ENCODE measurements at places on chromosomes 3 and 15.

- no peak for ATAC-seq
Observed at GRCh38 chr15:65217526-65218482, 6.5 kb upstream of the CILP start.

GRCh38 chr3:177792311-177793030 lies 595.2 kb upstream of the TBL1XR1 start:
- ATAC-seq = no peak

- ATAC-seq = peak; percentile 37
Observed at GRCh38 chr15:76935620-76936019, 4.1 kb downstream of the RCN2 start.

GRCh38 chr15:70829371-70830166 lies 24.4 kb downstream of the LARP6 start:
- ATAC-seq = no peak

- ATAC-seq = peak; percentile 92
Observed at GRCh38 chr3:196749125-196749524, 9.5 kb downstream of the PAK2 start.

GRCh38 chr15:62782071-62782841 lies 260.3 kb upstream of the TPM1 start:
- peak; percentile 46 for ATAC-seq

DNA sequence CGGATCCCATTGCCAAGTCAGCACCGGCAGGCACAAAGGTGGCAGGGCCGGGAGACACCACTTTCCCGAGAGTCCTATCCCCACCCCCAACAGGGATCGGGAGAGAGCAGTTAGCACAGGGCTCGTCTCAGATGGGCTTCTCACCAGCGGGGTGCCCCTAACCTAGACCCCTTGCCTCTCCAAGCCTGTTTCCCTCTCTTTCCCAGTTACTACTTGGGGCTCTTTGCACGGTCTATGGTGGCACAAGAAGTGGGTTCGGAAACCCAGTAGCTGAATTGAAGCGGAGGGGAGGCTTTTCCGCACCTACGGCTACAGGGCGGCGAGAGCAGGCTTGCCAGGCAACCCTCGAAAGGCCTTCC lies 383 bp upstream of the EFCC1 start:
- no peak for ATAC-seq

- ATAC-seq = peak; percentile 75
Observed at GRCh38 chr3:192467230-192468140, 259.9 kb downstream of the FGF12 start.

- no peak for ATAC-seq
Observed at GRCh38 chr3:78337801-78338211, 1297.9 kb downstream of the ROBO2 start.
